ENCODE measurements at places on chromosomes 3 and 15.

DNA sequence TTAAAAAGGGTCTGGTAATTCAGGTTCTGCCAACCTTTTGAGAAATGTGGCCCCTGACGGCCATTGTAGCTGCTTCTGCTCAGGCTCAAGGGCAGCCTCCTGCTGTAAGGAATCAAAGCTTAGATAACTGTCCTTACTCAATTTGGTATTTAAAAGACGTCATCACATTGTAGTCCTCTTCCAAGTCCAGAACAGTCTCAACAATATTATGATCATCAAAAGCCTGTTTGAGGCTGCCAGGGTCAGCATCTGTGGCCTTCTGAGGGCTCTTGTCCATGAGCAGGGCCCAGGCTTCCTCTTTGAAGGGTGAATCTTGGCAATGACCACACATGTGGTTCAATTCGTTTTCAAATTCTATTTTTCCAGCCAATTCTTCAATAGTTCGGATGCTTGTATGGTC lies 6.0 kb downstream of the C3orf62 start:
- DNase-seq = no peak

- no peak for DNase-seq
These were observed 525 bp upstream of the MCCC1 start for GRCh38 chr3:183099838-183100204.

DNA sequence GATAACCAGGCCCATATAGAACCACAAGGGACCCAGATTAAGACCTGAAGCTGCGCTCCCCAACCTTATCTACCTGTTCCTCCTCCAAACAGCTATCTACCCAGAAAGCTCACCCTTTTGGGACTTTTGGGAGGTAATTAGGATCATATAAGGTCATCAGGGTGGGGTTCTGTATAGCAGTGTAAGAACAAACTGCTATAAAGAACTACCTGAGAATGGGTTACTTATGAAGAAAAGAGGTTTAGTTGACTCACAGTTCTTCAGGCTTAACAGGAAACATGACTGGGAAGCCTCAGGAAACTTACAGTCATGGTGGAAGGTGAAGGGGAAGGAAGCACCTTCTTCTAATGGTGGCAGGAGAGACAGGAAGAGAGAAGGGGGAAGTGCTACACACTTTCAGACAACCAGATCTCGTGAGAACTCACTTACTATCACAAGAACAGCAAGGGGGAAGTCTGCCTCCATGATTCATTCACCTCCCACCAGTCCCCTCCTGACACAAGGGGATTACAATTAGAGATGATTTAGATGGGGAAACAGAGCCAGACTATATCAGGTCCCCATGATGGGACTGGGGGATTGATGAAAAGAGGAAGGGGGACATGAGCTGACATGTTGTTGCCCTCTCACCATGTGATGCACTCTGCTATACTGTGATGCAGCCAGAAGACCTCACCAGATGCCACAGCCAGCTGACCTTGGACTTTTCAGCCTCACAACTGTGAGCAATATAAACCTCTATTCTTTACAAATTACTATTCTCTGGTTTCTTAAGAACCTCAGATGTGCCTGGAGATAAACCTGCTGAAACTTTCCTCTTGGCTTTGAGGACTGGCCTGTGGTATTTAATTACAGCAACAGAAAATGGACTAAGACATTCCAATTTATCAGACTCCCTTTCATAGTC lies 15.3 kb upstream of the FMN1 start:
- DNase-seq = no peak

GRCh38 chr15:63079947-63080626 lies 37.5 kb downstream of the TPM1 start:
- DNase-seq = no peak

DNA sequence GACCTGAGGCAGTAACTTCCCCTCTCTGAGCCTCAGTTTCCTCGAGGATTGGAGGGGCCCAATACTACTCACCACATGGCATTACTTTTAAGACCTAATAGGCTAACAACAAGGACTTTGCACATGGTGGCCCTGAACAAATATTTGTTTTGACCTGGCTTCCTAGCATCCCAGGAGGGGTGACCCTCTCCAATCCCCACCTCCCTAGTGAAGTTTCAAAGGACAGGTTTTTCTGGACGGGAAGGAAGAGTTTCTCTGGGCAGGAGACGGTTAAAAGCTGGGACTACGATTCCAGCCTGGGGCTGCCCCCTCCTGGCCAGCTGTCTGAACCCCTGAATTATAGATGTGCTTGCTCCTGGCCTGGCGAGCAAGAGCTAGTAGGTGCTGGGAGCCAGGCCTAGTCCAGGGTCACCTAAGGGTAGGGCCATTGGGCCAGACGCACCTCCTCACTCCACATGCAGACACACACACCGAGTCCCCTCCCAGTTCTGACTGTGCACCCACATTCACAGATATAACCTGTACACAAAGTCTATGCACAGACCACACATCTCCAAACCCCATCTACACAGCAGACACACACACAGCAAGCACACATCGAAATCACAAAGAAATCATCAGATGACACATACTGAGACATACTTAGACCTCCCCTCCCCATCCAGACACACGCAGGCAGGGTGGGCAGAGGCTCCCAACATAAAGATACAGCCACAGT lies 2.7 kb upstream of the ISL2 start:
- DNase-seq = no peak

Data from CD8-positive, alpha-beta T cell (primary cell).